ENCODE measurements at places on chromosomes 13 and 19. TPM values are rescaled to one million over a fixed set of nuclear protein-coding genes. Genes with fewer than 3 reads are reported as not detected.

The SGCG gene
- total RNA-seq, result 0.24 TPM

The CEACAM21 gene
- 2.0 TPM for total RNA-seq

The BRCA2 gene
- total RNA-seq, result 7.3 TPM

The CD209 gene
- 0.32 TPM for total RNA-seq

The CNN2 gene
- total RNA-seq, result 183 TPM

The ATP4B gene
- total RNA-seq, result not detected
